ENCODE measurements at places on chromosomes 5 and 9.

- DNase-seq, result no peak
Measured at GRCh38 chr5:100755435-100755834, 147.6 kb downstream of the ST8SIA4 start.

DNA sequence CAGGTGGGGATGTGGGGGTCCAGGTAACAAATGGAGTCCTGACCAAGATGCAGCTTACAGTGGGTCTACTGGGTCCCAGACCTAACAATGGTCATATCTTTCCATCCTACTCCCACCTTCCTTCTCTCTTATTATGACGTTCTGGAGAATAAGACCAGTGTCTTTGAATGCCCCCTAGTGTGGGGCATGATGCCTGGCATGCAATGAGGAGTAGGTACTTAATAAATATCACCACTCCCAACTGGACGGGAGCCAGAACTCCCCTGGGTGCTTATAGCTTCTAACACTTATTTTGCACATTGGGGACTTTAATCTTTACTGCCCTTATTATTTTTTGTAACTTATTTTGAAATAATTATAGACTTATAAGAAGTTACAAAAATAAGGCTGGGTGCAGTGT, 98.2 kb downstream of the NDFIP1 start:
- DNase-seq, result no peak

DNA sequence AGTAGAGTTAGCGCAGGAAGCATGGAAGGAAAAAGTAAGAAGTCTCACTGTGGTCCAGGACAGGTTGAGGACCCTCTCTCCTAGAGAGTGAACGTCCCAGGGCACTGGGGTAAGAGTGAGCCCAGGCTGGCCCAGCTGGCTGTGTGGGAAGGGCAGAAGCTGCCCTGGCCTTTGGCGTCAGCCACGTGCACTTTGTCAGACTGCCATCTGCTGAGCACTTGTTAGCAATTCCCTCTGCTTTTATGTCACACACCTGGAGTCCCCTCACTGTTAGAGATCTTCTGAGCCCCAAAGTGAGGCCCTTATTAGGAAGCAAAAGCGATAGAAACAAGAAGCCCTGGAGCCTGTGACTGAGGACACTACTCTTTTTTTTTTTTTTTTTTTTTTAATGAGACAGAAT, 79.1 kb downstream of the UGCG start:
- no peak for DNase-seq

DNA sequence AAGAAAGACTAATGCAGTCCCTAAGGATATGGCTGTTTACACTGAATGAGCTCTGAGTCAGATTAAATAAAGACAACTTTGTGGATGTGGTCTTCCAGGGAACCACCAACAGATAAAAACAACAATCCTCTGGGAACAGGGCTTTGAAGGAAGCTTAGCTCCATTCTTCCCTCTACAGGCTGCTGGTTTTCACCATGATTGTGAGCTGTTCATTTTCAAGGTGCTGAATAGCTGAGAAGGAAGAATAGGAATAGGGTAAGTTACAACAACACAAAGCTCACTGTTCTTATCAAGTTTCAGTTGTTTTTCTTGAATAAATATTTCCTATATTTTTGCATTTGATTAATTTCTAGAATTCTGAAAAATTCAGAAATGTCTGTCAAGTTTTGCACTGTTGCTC, 25.9 kb upstream of the PTAR1 start:
- DNase-seq, result no peak

DNA sequence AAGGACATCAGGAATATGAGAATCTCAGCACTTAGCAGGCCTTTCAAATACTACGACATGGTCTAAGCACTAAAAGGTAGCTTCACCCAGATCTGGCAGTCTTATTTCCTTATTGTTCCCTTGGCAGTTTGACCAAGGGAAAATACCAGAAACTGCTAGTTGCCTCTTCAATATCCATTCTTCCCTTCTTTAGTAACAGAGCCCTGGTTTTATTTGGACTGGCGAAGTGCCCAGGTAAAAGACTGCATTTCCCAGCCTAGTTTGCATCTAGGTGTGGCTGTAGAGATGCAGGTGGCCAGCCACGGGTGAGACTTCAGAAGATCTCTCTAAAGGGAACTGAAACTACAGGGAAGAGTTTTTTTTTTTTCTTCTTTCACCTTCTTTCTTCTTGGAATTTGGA, 21.6 kb downstream of the DMRT2 start:
- DNase-seq, result no peak

- DNase-seq, result no peak
Measured at GRCh38 chr9:113600023-113600823, 136.7 kb downstream of the RGS3 start.

- DNase-seq, result no peak
Measured at GRCh38 chr9:105757496-105758251, 63.3 kb downstream of the TMEM38B start.

DNA sequence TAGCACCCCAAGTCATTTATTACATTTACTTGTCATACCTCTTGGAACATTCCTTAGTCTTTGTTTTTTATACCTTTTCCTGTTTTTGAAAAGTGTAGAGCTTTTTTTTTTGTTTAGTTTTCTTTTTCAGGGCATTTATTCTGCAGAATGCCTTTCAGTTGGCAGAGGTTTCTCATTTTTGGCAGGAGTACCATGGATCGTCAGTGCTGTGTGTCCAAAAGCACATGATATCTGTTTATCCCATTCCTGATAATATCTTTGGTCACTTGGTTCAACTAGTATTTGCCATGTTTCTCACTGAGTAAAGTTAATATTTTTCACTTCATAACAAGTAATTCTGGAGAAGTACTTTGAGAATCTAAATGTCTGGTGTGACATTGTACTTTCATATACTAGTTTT, 10.7 kb downstream of the OGN start:
- DNase-seq, result no peak

- no peak for DNase-seq
Measured at GRCh38 chr5:145965804-145966203, 29.4 kb downstream of the SH3RF2 start.

GRCh38 chr5:92599217-92599810, 981.7 kb downstream of the NR2F1-AS1 start:
- DNase-seq, result no peak

GRCh38 chr5:100900142-100900795, 2.8 kb downstream of the ST8SIA4 start:
- no peak for DNase-seq

- DNase-seq, result no peak
Measured at GRCh38 chr5:175706499-175706898, 48.6 kb downstream of the HRH2 start.

DNA sequence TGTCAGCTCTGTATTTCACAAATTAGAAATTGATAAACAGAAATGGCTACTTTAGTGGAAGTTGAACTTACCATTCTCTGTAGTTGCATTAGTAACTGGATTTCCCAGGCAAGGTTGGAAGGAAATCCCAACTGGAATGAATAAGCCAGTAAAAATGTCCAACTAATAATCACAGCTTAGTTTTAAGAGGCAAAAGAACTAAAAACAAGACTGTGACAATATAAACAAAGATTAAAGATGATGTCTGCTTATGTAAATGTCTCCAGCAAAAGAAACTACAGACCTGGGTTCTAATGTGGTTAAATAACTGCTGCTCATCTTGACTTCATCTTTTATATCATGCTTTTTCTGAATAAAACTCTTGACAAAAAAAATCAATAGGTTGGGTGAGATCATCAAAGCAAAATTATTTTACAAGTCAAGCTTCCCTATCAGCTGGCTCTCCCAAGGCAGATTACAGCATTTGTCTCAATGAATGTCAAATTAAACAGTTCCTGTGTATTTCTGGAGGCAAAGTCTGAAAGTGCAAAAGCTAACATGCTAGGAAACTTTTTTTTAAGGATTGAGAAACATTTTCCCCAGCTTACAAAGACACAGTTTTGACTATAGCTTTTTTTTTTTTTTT, 62.3 kb upstream of the HMHB1 start:
- no peak for DNase-seq

GRCh38 chr5:154756868-154757813, 2.0 kb downstream of the LARP1 start:
- peak; percentile 19 for DNase-seq

GRCh38 chr9:311841-312240, 97.2 kb downstream of the DOCK8 start:
- DNase-seq, result no peak

DNA sequence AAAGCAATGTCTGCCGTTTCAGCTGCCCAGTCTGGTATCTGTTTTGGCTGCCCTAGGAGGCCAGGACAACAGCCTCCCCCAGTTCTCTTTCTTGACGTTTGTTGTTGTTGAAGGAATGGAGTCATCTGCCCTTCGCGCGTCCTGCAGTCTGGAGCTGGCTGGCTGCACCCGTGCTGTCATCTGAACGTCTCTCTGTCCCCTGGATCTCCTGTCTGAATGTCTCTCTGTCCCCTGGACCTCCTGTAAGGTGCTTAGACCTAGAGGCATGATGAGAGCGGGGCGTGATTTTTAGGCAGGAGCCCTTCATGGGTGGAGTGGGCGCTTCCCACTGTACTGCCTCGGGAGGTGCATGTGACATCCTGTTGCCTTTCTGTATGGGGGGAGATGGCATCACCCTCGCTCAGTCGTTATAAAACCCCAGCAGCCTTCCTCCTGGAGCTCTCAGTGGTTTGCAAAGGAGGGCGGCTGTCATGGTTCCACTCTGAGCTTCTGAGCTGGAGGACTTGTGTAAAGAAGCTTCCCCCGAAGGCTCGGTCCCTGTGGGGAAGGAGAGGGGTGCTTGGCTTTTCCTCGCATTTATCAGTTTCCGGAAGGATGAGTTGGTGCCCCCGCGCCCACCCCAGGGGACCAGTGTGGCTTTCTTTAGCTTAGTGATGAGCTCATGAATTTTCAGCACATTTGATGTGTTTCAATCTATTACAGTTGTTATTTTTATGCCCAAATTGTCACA, 49.8 kb upstream of the OLFM1 start:
- DNase-seq, result no peak

DNA sequence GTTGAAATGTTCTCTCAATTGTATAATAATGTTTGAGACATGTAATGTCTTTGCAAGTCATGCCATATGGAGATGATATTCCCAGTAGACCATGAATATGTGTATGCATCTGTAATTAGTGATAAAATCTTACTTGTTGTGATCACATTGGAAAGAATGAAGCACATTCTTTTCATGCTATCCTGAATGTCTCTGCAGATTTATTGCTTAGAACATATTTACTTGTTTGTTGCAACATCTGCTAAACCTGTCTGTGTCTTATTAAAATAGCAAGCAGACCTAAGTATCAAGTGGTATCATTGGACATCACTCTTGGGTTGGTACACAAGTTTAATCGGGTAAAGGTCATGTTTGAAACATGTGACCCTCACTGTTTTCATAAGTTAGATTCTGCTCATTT, 265.5 kb upstream of the CD180 start:
- DNase-seq, result no peak

DNA sequence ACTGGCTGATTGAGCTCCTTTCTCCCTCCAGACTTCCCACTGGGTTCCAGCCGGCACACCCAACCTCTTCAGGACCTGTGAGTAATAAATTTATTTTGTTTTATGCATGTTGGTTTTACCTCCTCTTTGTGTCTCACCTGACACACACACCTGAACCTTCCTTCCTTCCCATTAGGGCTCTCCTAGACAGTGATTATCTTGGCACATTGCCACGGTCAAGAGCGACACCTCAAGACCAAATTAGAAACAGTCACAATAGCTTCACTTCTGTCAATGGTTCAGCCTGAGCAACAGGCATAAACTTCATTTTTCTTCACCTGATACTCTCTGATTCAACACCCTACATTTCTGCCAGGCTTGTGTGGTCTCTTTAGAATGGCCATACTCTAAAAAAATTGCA, 296.3 kb upstream of the SMARCA2 start:
- DNase-seq, result no peak

All from stimulated activated CD4-positive, alpha-beta T cell treated with anti-CD3 and anti-CD28 coated beads, Interleukin-15, amount 100 ng/mL, for 1 hour (primary cell).